GDM1 (cell line): ENCODE measurements at places on chromosomes 3 and 15.

- DNase-seq: no peak
Observed at GRCh38 chr3:178562143-178562946, 26.1 kb downstream of the KCNMB2 start.

DNA sequence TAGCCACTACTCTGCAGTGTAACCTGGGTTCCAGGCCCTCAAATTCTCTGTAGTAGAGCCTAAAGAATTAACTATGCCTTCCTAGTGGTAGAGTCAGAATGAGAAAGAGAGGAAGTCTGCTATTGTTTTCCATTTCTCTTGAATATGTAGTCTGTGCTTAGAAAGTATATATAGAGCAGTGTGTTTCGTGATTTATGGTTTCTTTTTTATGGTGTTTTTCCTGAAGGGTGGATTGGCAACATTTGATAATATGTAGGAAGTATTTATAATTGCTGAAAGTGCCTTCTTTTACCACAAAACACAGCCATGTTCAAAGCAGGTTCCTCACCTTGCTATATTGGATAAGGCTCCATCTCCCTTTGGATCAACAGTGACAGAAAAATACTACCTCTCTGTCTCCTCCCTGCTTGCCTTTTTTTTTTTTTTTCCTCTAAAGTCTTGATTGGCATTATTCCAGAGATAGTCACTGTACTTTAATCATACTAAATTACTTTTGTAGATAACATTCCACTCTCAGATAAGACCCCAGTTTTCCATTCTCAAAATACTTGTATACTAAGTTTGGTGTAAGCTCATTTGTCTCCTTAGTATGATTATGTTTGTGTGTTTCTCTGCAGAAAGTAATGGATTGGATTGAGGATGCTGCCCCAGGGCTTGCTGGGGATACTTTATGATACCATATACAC, 47.8 kb downstream of the IQGAP1 start:
- DNase-seq: no peak

- no peak for DNase-seq
Observed at GRCh38 chr3:177772908-177773557, 575.8 kb upstream of the TBL1XR1 start.

DNA sequence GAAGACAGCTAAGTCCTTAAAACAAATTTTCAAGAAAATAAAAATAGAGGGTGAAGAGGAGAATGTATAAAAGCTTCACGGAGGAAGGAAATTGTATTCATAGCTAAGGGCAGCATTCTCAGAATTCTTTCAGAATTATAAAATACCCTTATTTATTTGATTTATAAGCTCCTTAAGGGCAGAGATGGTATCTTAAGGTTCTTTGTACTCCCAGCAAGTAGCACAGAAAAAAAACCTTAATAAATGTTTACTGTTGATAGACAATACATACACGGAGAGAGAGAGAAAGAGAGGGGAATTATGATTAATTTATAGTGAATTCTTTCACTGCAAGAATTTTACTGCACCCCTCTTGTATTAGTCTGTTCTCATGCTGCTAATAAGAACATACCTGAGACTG, 375.6 kb upstream of the CCDC54 start:
- DNase-seq: no peak

GRCh38 chr3:190210608-190211007, 89.9 kb upstream of the P3H2 start:
- DNase-seq: no peak

- DNase-seq: no peak
Observed at GRCh38 chr3:154085799-154086198, 35.4 kb upstream of the ARHGEF26 start.

DNA sequence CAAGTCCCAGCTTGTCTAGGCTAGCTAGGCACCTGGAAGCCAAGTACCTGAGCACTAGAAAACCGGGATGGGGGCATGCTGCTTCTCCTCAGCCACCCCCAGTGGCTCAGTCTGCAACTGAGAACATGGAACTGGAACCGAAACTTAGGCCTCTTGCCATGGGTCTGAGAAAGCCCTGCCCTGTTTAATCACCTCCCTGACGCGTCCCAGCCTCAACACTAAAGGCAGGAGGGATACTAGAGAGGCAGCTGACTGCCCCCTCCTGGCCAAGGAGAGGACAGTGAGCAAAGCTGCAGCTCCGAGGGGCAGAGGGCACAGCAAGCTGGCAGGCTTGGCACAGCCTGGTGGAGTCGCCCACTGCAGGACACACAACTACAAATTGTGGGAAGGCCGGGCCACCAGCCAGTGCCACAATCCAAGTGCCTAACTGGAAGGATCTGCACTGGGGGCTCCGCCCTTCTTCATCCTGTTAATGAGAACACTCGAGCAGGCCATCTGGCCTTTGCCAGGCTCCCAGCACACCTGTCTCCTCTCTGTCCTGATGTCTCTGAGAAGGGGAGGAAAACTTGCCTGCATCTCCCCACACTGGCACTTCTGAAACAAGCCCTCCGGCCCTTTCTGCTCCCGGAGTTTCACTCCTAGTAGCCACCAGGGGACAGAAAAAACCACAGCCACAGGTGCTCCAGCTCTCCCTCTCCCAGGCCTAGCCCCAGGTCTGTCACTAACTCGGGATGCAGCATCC, 53.7 kb downstream of the BDH1 start:
- DNase-seq: no peak

DNA sequence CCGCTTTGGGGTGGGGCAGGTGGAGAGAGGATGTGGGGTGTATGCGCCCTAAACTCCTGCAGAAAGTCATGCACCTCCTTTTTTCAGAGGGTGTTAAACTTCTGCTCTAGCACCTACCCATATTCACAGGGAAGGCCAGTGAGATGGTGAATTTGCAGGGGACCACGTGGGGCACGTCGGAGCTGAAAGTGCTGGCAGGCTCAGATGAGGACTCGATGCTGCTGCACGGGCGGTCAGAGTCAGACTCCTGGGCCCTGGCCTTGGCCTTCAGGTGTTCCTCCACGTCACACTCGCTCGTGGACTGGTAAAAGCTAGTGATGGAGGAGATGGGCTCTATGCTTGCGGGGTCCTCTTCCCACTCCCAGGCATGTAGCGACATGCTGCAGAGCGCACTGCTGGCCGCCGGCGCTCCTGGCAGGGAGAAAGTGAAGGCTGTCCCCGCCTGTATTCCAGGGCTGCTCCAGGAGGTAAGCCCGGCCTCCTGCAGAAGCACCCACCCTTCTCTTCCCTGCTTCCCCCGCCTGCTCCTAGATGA, 883 bp downstream of the CFAP92 start:
- DNase-seq: no peak

DNA sequence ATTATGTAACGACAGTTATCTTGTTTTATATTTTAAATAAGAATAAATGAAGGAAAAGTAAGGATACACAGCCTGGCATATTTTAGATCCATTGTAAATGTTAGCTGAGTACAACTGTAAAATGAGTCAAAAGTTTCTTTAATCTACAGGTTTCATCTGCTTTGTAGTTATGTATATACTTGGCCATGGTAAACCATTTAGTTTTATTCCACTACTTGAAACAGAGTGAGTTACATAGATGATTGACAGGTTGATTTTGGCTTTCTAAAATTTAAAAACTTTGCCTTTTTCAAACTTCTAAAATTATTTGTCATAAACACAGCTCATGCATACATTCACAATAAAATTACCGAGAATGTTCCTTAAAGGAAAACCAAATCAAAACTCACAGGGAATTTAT, 371.2 kb downstream of the ROBO1 start:
- no peak for DNase-seq

DNA sequence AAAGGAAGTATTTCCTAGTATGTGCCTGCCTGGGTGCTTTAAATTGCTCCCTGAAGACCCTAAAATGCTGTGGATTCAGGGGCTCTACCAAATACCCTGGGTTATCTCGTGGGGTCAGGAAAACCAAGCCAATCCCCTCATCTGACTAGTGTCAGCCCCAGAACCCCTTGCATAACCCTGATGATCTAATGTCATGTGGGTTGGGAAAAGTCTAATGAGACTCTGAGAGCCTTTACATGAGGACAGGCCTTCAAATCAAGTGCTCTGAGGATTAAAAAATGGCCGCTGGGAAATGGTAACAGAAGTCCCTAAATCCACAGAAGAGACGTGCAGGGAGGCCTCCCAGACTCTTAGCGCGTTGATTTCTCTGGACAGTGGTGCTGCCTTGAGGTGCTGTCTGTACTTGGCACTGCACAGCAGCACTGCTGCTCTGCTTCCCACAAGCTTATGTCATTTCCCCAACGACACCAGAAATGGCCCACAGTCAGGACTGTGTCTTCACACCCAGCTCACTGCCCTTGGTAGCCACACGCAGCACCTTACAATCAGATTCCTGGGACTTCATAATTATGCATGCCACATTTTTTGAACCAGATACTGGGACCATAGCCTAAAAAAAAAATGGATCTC, 16.6 kb downstream of the EIF4E3 start:
- no peak for DNase-seq

DNA sequence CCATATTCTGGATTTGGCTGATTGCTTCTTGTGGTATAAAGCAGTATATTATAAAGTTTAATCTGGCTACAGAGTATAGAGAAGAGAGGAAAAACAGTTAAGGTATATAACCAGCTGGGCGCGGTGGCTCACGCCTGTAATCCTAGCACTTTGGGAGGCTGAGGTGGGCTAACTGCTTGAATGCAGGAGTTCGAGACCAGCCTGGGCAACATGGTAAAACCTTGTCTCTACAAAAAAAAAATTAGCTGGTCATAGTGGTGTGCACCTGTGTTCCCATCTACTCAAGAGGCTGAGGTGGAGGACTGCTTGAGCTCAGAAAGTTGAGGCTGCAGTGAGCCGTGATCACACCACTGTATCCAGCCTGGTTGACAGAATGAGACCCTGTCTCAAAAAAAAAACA, 7.3 kb downstream of the SLC12A6 start:
- no peak for DNase-seq

DNA sequence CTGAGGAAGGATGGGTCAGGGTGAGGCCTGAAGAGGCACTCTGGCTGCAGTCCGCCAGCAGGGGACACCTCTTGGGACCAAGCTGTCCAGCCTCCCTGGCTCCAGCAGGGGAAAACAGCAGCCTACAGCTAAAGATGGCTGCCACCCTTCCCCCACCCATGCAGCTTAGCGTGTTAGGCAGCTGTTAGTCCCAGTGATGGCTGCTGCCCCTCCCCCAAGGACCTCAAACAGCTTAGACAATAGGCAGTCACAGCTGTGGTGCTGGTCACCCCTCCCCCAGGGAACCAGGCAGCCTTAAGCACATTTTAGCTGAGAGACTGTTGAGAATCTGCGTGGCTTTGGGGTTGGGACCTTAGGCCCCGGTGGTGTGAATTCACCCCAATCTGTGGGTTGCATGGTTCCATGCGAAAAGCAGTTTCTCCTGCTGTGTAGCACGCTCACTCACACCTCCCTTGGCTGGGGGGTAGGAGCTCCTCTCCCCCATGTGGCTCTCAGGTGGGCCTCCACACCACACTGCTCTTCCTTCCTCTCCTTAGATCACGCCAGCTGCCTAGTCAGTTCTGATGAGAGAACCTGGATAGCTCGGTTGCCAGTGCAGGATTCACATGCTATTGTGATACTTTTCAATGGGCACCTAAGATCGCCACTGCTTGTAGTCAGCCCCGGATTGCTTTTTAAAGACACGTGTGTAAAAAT, 140.5 kb upstream of the CADPS start:
- DNase-seq: no peak

DNA sequence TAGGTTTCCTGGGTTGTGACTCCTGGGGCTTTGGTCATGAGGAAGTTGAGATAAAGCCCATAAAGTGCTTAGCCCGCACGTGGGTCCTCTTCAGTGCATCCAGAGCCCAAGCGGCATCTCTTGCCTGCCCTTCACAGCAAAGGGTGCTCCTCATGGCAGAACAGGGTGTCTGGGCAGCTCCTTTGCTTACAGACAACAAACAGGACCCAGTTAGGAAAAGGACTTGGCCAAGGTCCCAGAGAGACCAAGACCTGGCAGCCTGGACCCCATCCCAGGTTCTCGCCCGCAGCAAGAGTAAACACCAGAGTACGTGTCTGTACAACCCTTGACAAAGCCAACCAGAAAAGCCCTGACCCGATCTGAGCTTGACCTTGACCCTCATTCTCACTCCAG, 27.0 kb downstream of the ALS2CL start:
- no peak for DNase-seq

GRCh38 chr3:122786066-122786465, 7.6 kb downstream of the HSPBAP1 start:
- DNase-seq: no peak

GRCh38 chr3:179615458-179616173, 11.0 kb downstream of the NDUFB5 start:
- DNase-seq: no peak

DNA sequence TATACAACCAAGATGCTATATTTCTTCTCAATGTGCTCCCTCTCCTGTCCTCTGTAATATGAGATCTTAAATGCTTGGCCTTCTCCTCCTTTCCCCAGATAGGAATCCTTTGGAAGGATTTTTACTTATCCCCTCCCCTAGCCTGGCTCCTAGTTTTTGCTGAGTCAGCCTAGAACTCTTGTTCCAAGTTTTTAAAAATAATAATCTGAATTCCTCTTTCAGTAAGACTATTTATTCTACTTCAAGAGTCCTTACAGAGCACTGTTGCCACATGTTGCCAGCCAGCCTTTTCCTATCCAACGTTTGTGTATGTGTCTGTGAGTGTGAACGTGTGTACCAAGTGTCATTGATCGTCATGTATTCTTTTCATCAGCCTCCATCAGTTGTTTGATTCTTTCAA, 11.0 kb upstream of the KCNMB2 start:
- DNase-seq: no peak

DNA sequence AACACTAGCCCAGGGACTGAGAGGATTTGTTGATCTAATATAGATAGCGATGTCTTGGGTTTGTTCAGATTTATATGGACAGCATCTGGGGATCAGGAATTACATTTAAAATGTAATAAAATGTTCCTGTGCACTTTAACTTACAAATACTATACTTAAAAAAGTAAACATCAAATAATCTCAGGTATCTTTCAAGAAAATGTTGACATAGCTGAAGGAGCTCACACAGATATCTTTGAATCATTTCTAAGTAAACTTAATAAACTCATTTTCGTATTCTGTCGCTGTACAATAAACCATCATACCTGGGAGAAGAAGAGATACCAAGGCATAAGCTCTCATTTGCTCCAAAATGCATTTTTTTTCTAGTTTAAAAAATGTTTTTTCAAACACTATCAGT, 557.5 kb upstream of the NR2F2 start:
- DNase-seq: no peak

DNA sequence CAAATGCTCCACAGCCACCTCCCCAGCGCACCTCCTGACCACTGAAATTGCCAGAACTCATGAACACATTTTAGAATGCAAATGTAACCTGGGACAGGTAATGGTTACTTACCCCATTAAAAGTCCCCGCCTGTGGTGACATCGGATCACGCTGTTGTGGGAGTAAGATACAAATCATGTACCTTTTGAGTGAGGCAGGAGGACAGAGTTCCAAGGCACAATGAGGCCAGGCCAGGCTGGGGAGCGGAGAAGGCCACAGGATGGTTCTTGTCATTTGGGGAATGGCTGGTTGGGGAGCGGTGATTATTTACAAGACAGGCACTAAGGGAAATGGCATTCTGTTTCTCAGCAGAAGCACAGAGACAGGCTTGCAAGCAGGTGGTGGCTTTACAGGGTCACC, 490.0 kb downstream of the EDEM1 start:
- DNase-seq: no peak
